ENCODE measurements at places on chromosomes 13 and 19. TPM values are rescaled to one million over a fixed set of nuclear protein-coding genes. Genes with fewer than 3 reads are reported as not detected.

The HIPK4 gene
- not detected for total RNA-seq

The PODNL1 gene
- total RNA-seq = 13.0 TPM

The KIR2DL3 gene
- not detected for total RNA-seq

The CASP14 gene
- total RNA-seq = not detected

The FAM216B gene
- not detected for total RNA-seq

The DCT gene
- not detected for total RNA-seq

The ADGRE3 gene
- not detected for total RNA-seq

The FPR3 gene
- total RNA-seq = not detected

The APLP1 gene
- 35.0 TPM for total RNA-seq

GRCh38 chr13:112435973-112436372, 59.8 kb downstream of the SPACA7 start:
- no peak for DNase-seq

GRCh38 chr13:21949818-21950429, 279.1 kb downstream of the FGF9 start:
- DNase-seq = no peak

DNA sequence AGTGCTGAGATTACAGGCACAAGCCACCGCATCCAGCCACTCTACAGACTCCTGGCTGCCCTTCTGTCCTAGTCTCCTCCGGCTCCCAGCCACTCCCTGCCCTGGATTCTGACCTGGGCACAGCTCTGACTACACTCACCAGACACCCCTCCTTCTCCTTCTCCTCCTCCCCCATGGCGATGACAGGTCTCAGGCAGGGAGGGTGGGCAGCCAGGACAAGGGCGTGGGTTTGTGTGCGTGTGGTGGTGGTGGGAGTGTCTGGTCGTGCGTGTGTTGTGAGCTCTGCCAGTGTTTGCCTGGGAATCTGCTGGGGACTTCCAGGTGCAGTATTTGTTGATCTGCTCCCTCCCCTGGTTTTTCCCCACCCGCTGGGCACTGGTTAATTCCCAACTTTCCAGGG, 3.0 kb upstream of the NCCRP1 start:
- no peak for DNase-seq

DNA sequence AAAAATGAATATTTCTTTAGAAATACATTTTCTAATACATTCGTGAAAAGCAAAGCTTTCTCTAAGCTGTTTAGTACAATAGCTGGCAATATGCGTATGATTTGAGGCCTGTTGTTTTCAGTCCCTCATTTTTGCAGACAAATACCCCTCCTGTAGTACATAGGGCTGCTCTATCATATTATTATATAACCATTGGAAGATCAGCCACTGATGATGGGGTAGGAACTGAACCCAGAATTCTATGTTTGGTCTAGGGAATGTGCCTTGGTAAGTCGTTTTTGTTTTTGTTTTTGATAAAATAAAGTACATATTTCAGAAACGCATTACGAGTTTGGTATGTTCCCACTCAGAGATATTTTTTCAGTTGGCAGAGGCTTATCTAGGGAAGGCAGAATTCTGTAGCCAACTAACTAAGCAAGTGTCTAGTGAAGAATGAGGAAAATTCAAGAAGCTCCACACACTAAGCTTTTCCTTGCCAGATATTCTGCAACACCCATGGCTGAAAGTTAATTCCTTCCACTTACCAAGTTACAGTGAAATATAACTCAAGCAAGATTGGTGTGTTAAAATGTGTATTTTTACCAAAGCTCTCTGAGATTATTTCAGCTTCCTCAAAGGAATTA, 656.9 kb upstream of the MIR17HG start:
- peak; percentile 19 for DNase-seq

- no peak for DNase-seq
Observed at GRCh38 chr19:14459703-14460102, 15.5 kb downstream of the PTGER1 start.

GRCh38 chr19:11887234-11887610, 360 bp upstream of the ZNF69 start:
- no peak for DNase-seq

DNA sequence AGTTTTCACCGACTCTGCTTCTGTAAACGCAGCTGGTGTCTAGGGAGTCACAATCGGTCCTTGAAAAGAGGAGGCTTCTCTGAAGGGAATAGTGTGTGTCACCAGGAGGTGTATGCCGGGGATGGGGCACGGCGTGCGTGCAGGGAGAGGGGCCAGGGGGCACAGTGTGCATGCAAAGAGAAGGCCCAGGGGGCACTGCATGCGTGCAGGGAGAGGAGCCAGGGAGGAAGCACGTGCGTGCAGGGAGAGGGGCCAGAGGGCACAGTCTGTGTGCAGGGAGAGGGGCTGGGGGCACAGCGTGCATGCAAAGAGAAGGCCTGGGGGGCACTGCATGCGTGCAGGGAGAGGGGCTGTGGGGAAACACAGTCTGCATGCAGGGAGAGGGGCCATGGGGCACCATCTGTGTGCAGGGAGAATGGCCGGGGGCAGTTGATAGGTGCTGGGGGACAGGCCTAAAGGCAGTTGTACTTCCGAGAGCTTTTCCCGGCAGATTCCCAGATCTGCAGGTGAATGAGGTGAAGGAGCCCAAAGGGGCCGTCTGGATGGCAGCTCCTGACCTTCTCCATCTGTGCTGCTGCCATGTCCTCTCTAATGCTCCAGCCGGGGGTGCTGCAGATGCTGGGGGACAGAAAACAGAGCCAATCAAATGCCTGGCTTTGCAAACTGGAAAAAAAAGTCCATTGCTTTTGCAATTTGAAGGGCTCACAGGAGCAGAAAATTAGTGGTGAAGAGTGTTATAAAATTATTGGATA, 36.4 kb downstream of the ATP11A start:
- no peak for DNase-seq

DNA sequence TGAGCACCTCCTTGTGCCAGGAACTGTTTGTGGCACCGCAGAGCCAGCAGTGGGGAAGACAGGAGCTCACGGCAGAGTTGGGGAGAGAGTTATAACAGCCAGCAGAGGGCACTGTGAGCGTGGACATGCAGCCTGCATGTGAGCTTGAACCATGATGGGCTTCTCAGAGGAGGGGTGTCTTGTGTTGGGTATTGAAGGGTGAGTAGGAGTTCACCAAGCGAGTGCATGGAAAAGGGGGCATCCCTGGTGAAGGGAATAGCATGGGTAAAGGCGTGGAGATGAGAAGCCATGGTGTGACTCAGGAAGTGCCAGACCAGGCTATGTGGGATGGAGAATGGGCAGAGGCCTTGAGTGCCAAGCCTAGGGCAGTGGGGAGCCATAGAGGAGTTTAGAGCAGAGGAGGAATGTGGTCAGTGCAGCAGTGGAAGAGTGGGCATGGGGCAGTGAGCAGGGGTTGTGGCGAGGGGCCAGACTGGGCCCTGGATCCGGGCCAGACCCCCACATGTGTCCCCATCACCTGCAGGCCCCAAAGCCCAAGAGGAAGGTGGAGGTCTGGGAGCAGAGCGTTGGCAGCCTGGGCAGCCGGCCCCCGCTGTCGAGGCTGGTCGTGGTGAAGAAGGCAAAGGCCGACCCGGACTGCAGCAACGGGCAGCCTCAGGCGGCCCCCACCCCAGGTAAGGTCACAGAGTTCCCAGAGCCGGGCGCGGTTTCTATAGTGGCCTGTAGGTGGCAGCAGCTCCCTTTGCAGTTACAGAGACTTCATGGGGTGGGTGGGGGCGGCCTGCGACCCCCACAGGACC, 11.8 kb upstream of the SHD start:
- DNase-seq = peak; percentile 52

- DNase-seq = no peak
Observed at GRCh38 chr19:45515081-45515624, 7.9 kb downstream of the VASP start.

- DNase-seq = no peak
Observed at GRCh38 chr19:7787602-7788177, 24.6 kb downstream of the CLEC4M start.

DNA sequence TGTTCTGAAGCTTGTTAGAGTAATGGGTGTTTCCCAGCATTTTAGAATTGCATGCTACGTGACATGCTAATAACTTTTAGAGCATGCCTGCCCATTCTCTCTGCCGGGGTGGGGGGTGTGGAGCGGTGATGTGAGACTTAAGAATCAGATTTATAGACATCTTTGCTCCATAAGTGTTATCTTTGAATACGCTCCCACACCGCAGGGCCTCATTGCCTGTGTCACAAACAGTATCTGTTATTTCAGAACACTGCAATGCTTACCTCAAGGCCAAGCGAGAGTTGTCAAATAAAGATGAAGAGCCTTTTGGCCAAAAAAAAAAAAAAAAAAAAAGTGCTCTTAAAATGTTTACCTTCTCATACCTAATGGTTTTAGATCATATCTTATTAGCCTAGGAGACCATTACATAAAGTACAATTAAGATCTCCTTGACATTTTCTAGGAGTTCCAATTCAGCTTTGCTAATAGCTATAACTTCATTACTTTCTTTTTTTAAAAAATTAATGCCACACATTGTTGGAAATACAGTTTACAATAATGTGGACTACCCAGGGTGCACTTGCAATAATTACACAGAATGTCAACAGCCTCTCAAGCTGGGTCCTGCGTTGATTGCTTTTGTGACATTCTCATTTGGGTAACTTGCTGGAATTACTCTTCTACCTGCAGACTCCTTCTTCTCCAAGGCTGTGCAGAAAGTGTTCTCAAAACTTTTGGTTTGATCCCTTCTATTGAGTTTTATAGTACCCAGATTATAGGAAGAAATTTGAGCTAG, 525.3 kb downstream of the KLF12 start:
- no peak for DNase-seq

DNA sequence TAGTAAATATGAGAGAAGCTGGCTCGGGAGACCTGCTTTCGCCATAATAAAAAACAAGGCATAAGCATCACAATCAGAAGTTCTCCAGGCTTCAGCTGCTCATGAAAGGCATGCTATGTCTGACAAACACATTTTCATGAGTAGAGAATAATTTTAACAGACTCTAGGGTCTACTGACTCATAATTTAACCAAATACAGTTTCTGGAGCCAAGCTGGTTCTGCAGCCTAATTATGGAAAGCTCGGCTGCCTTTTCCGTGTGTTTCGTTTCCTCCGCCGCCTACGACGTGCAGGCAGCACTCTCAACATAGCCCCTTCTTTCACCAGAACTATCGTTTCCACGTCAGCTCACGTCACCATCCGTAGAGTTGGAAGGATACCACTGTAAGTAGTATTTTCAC, 5.7 kb downstream of the MCF2L start:
- DNase-seq = no peak

GRCh38 chr19:50333235-50333736, 4.1 kb upstream of the KCNC3 start:
- DNase-seq = peak; percentile 8

DNA sequence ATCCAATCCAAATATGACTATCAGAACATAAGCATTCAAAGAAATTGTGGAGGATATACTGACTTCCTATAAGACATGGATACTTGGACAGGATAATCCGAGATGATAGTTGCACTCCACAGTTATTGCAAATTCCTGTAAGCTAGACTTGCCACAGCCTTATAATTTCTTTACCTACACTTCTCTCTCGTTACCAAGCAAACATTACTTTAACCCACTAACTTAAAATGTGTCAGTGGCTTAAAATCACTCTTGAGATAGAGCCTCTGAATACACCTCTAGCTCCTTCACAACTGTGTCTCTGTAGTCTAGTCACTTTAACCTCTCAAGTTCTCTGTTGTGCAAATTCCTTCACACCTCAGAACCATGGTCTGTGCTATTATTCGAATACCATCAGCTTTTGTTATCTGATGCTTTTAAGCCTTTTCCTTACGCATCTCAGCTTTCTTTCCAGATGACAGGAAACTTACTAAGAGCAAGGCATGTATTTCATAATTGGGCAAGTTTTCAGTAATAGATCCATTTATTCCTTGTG, 474.9 kb upstream of the MIR17HG start:
- no peak for DNase-seq

DNA sequence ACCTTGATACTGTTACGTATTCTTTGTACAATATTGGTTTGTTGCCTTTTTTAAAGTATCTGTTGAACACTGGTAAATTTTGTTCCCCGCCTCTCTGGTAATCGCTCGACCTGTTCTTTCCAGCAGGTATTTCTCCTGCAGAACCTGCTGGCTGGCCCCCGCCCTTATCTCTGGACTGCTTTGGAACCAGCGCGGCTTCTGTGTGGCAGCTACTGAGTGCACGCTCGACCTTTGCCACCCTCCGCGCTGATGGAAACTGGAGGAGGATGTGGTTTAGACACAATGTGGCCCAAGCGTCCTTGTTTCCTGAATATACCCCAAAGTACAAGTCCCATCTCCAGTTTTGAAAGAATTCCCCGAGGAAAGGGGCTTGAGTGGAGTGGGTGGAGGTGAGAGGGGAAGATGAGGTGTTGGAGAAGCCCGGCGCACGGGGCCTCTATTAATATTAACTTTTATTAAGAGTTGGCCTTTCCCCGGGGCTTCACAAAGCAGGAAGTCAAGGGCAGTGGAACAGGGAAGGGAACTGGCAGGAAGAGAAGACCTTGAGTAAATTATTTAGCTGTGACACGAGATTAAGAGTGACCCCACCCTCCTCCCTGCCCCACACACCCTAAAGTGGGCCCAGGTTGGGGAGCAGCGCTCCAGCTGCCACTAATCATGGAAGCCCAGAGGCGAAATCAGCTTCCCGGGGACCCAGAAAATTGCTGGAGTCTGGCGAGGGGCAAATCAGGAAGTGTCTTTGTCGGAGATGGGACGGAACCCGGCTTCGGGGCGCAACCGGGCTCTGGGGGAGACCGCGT, 16.0 kb downstream of the CDX2 start:
- DNase-seq = no peak

DNA sequence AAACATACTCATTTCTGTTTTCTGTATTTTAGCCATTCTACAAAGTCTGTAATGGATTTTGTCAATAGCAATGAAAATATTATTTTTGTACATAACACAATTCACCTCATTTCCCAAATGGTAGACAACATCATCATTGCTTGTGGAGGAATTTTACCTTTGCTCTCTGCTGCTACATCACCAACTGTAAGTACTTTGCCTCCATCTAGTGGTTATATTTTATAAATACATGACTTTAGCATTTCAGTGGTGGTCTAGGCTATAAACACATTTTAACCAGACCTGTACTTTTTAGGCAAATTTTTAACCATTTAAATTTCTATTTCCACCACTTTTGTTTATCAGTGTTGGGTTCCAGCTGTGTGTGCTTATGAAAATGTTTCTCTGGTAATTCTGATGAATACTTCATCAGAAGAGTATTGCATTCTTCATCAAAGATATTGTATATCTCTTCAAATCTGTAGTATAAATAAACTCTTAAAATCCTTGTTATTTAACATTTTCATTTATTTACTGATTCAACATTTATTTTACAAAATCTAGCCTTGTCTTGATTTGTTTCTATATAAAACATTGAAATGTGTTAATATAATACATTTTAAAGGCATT, 222.4 kb downstream of the NBEA start:
- DNase-seq = peak; percentile 41

- no peak for DNase-seq
Observed at GRCh38 chr19:29446361-29446760, 79.4 kb upstream of the VSTM2B start.

Measured in HFFc6 (cell line).